ENCODE measurements at places on chromosomes 7 and 10. TPM values are rescaled to one million over a fixed set of nuclear protein-coding genes. Genes with fewer than 3 reads are reported as not detected.

OR2A7 gene
- 0.89 TPM for total RNA-seq

ZEB1 gene
- 70.5 TPM for total RNA-seq

EMX2 gene
- total RNA-seq = 4.6 TPM

ADARB2 gene
- total RNA-seq = not detected

NME8 gene
- not detected for total RNA-seq

CTAGE4 gene
- 0.71 TPM for total RNA-seq

PRKCQ gene
- total RNA-seq = not detected

VTI1A gene
- 32.4 TPM for total RNA-seq

OR2A42 gene
- total RNA-seq = not detected

RBM48 gene
- 3.2 TPM for total RNA-seq

ZNF722 gene
- total RNA-seq = not detected

CTAGE8 gene
- total RNA-seq = 0.29 TPM

SYT15B gene
- total RNA-seq = not detected

ARHGAP22 gene
- 27.6 TPM for total RNA-seq

CYP2E1 gene
- 0.18 TPM for total RNA-seq

TRPV5 gene
- total RNA-seq = not detected

HOXA11 gene
- total RNA-seq = 28.4 TPM

AIMP2 gene
- total RNA-seq = 58.8 TPM

LBX1 gene
- total RNA-seq = not detected

ZNF467 gene
- total RNA-seq = 3.0 TPM

BMPER gene
- total RNA-seq = 0.35 TPM

LRMDA gene
- total RNA-seq = not detected

DBNL gene
- 171 TPM for total RNA-seq

FAM131B gene
- 1.2 TPM for total RNA-seq

ZPBP gene
- not detected for total RNA-seq

SLC16A9 gene
- total RNA-seq = 1.1 TPM

BHLHA15 gene
- total RNA-seq = not detected

ANKRD61 gene
- not detected for total RNA-seq

PNLIPRP1 gene
- total RNA-seq = not detected

LEP gene
- not detected for total RNA-seq

GBX1 gene
- not detected for total RNA-seq

ZNF679 gene
- total RNA-seq = not detected

SP4 gene
- total RNA-seq = 4.1 TPM

IQUB gene
- 0.53 TPM for total RNA-seq

APBB1IP gene
- total RNA-seq = not detected

FLNC gene
- total RNA-seq = 274 TPM

TUBAL3 gene
- not detected for total RNA-seq

SLC29A3 gene
- total RNA-seq = 4.3 TPM

SAMD9L gene
- total RNA-seq = 14.5 TPM

CFAP43 gene
- total RNA-seq = under 0.01 TPM

FAM237B gene
- not detected for total RNA-seq

Data from myometrial cell (primary cell).